ENCODE measurements at places on chromosomes 5 and 9.

GRCh38 chr9:127189628-127190027 is 67.2 kb upstream of the ANGPTL2 start:
- DNase-seq, result no peak

GRCh38 chr5:71658916-71659662 is 60.0 kb upstream of the CARTPT start:
- DNase-seq, result no peak

DNA sequence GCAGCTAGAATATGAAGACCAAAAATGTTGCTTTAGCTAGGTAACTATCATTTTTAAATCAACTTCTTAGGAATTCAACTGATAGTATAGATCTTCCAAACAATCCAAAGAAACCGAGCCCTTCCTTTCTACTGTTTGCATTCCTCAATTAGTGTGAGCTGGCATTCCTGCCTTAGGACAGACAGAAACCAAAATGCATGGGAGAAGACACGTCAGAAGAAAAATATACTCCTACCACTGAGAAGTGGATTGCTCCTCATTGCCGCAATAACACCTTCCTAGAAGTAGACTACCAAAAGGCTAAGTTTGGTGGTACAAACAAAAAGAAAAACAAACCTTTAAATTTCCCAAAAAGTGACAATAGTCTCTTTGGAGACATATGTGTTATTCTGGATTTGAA is 440.0 kb downstream of the SEMA5A start:
- no peak for DNase-seq

DNA sequence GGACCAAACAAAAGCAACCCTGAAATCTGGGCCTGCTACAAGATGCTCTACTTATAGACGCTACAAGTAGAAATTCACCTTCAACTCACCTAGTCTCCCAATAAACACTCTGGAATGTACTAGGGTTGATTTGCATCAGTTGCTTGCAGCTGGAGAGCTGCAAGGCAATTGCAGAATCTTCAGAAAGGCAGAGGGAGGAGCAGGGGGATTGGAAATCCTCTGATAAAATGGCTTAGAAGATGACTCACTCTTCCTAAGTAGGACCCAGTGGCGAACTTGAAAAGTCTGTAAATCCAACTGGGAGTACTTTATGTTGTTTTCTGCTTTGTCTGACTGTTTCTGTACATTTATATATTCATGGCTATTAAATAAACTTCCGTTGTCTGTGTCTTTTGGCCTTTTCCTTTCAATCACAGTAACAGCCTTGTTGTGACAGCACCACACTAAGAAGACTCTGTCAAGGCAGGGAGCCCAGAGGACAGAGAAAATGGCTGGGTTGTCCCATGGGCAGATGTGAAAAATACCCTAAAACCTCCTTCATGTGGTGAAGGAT is 14.7 kb upstream of the MLLT3 start:
- DNase-seq, result no peak

GRCh38 chr5:95778713-95779436 is 43.7 kb downstream of the GLRX start:
- DNase-seq, result no peak

DNA sequence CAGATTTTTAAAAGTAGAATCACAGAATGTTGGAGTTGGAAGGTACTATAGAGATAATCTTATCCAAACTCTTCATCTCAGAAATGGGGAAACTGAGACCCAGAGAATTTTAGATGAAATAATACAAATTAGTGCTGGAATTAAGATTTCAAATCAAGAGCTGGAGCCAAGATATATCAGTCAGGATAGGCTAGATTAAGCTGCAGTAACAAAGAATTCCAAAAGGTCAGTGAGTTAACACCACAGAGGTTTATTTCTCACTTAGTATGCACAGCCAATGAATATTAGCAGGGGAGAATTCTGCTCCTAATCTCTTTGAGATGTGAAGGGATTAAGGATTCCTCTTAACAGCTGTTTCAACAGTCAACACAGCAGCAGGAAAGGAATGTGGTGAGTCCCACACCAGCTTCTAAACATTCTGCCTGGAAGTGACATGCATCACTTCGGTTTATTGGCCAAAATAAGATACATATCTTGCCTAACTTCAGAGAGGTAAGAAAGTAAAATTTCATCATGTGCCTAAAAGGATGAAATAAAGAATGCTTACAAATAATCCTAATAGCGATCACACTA is 136.8 kb downstream of the FRMD3 start:
- DNase-seq, result no peak

DNA sequence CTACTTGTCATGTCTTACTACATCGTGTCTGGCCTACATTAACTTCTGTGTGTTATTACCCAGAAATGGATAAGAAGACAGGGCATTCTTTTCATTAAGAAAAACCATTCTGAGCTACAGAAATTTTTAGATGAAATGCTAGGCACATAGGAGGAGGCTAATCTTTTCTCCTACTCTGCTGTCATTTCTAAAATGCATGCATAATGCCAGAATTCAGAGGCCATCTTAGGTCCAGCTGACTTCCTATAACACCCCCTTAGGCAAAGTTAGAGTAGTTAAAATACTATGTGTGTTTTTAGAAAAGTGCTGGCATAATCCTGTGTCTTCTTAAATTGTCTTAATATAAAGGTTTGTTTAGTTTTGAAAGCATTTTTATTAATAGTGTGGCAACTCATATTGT is 352.6 kb downstream of the CSNK1G3 start:
- DNase-seq, result no peak

DNA sequence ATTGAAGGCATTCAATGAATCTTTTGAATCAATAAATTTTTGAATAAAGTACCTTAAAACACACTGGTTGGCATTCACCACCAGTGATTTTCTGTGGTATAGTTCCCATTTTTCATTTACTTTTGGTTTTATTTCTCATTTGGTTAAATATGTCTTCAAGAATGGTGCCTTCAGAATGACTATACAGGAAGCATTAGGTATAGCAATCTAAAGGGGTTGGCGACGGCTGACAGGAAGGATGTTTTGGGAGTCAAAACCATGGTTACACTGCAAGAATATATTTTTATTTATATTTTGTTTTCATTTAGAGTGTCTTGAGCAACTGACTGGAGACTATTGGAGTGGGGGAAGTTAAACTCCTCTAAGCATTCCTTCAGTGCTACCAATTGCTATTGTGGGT is 235.7 kb downstream of the HTR1A start:
- no peak for DNase-seq

- DNase-seq, result no peak
Measured at GRCh38 chr9:110874963-110875674, 163.2 kb downstream of the LPAR1 start.

DNA sequence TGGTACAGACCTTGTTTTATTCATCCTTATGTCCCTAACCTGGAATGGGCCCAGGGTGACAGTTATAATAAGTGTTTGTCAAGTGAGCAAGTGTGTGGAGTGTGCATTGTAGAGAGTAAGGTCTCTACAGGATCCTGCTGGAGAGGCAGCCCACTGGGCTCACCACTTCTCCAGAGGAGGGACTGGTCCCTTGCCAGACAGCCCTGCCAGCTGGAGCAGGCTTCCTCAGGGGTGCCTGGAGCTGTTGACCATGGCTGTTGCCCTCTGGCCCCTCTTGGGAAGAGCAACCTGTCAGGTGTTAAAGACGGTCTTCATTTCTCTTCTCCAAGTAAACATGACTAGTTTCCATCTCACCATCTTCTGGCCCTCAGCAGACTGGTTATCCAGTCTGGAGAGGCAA is 20.0 kb downstream of the IRF1 start:
- no peak for DNase-seq

GRCh38 chr5:123099514-123100151 is 10.6 kb downstream of the PRDM6 start:
- no peak for DNase-seq

- DNase-seq, result no peak
Measured at GRCh38 chr5:53482717-53483638, 2.5 kb downstream of the FST start.

GRCh38 chr9:88258024-88258423 is 119.7 kb upstream of the SPATA31C2 start:
- DNase-seq, result no peak

DNA sequence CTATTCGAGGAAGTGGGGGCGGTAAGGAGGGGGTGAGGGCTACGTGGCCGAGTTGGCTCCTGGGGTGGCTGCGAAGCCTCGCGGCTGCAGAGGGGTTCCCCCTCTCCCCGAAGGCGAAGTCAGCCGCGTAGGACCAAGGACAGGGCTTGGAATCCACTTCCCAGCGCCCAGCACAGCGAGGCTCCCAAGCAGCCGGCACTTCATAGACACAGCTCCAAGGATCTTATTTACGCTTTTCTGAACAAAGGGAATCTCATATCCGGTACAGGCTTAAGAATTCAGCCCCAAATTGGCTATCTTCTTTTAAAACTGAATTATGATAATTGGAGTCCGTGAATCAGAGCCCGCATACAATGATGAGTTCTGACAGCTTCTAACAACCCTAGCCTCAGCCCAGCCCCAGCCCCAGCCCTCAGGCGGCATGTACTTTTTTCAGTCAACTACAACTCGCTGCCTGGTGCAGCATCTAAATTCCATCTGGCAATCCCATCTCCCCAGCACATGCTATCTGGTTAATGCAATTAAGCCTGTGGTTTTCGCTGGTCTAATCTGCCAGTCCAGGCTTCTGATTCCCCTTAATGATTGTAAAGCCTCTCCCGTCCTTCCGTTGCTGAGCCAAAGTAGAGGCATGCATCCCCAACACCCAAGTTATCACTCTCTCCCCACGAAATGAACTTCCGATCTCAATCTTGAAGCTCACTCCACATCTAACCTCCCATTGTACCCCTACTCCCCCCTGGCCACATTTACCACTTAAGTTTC is 1.0 kb downstream of the ELAVL2 start:
- no peak for DNase-seq

DNA sequence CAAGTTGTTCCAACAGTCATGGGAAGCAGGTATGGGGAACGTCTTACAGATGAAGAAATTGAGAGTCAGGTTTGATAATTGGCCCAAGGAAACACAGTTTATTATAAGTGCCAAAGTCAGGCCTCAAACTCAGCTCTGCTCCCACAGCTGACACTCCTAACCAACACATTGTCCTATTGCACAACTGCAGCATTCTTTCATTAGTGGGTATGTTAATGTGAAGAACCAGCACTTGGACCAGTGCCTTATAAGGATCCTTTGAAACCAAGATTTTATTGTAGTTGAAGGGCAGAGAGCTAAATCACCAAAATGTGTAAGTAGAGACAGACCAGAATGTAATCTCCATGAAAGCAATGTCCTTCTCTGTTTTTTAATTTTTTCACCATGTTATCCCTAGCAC is 56.1 kb downstream of the GRIA1 start:
- no peak for DNase-seq

- DNase-seq, result no peak
Measured at GRCh38 chr5:157732596-157733262, 1.5 kb downstream of the THG1L start.

DNA sequence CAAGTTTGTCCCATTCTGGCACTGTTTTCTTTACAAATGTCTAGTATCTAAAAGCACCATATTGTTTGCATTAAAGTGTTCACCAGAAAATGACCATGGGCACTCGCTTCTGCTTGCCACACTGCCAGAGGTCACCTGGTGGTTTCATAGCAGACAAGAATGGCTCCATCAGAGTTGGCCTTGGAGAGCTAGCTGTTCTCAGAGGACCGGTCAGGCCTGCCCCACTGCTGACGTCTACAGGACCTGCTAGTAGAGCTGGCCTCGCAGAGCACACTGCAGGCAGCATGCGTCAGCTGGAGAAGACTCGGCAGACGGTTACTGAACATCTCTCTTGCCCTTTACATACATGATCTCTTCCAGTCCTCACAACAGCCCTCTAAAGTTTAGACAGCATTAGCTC is 8.7 kb upstream of the TLX3 start:
- no peak for DNase-seq

- no peak for DNase-seq
Measured at GRCh38 chr5:40575921-40576320, 103.8 kb upstream of the PTGER4 start.

DNA sequence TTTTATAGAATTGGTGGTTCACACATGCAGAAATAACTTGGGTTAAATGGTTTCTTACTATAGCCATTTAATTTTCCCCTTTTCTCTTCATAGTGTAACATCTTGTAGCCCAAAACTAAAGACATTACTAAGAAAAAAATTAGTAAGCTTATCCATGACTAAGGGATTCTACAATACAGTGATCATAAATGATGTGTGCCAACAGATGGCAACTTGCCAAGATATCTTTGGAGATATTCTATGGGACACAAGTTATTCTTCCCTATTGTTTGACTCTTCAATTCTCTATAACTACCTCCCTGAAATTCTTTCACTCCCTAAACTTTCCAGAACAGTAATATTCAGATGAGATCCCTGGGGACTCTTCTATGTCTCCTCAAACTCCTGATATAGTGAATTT is 580.6 kb downstream of the PTPRD start:
- DNase-seq, result no peak

- no peak for DNase-seq
Measured at GRCh38 chr5:175202463-175203068, 241.4 kb downstream of the DRD1 start.

GRCh38 chr5:4699592-4699991 is 440.5 kb upstream of the ADAMTS16 start:
- DNase-seq, result no peak

GRCh38 chr9:84310883-84311282 is 29.7 kb downstream of the SLC28A3 start:
- DNase-seq, result no peak

DNA sequence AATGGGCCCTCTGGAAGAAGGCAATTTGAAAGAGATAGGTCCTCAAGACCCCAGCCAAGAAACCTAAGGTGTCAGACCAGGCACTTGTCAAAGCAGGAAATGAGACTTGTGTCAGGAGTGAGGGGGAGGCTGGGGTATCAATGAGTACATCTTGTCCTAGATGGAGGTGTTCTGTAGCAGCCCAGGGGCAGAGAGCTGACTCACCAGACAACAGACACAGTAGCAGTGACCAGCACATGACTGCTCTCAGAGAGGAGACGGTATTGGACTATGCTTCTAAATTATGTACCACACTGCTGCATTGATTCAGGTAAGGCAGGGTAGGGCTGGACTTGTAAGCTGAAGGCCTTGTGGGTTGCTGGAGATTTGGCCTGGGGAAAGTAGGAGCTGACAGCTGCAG is 551.2 kb upstream of the KLF4 start:
- no peak for DNase-seq

- DNase-seq, result no peak
Measured at GRCh38 chr9:7210854-7211637, 453.3 kb downstream of the KDM4C start.

GRCh38 chr5:134420343-134420742 is 8.7 kb upstream of the CDKN2AIPNL start:
- DNase-seq, result no peak

GRCh38 chr5:90807496-90807895 is 248.9 kb downstream of the ADGRV1 start:
- no peak for DNase-seq

DNA sequence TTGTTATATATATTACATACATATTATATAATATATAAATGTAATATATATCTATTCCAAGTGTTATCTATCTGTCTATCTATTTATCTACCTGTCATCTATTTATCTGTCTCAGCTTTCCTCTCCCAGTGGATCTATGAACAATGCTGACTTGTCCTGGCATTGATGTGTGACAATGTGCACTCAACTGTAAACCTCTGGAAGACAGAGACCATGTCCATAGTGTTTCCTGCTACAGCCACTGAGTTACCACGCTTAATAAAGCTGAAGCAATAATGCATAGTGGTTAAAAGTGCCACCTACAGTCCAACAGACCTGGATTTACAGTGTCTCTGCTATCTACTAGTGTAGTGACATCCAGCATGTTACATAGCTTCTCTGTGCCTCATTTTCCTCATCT is 57.2 kb upstream of the TMED7 start:
- no peak for DNase-seq

Measured in stimulated activated naive CD4-positive, alpha-beta T cell treated with Interleukin-2 at 50 U/mL for 16 hours (primary cell).